ENCODE measurements at places on chromosomes 6 and 20. TPM values are rescaled to one million over a fixed set of nuclear protein-coding genes. Genes with fewer than 3 reads are reported as not detected.

GRCh38 chr6:106184629-106185028, 98.5 kb downstream of the PRDM1 start:
- no peaks in the 10 kb centered on the region for H3K27me3 ChIP-seq
- H3K4me1 ChIP-seq, result peaks cover 38% of the 10 kb centered on the region
- no peak overlapping the region for H3K4me3 ChIP-seq
- no peak for DNase-seq
- no peak overlapping the region for H3K27ac ChIP-seq

GRCh38 chr20:48190757-48191156, 405.5 kb upstream of the SULF2 start:
- no peaks in the 10 kb centered on the region for H3K4me1 ChIP-seq
- H3K4me3 ChIP-seq, result no peak overlapping the region
- no peak overlapping the region for H3K27ac ChIP-seq
- H3K36me3 ChIP-seq, result no peaks in the 10 kb centered on the region
- no peak for DNase-seq
- H3K27me3 ChIP-seq, result no peaks in the 10 kb centered on the region

GRCh38 chr20:62772103-62772611, 24.1 kb upstream of the MRGBP start:
- no peaks in the 10 kb centered on the region for H3K36me3 ChIP-seq
- no peak overlapping the region for H3K4me3 ChIP-seq
- peaks cover 42% of the 10 kb centered on the region for H3K4me1 ChIP-seq
- no peaks in the 10 kb centered on the region for H3K27me3 ChIP-seq
- no peak for DNase-seq
- H3K27ac ChIP-seq, result no peak overlapping the region

GRCh38 chr20:49583669-49584417, 15.9 kb upstream of the PTGIS start:
- H3K4me3 ChIP-seq, result no peak overlapping the region

DNA sequence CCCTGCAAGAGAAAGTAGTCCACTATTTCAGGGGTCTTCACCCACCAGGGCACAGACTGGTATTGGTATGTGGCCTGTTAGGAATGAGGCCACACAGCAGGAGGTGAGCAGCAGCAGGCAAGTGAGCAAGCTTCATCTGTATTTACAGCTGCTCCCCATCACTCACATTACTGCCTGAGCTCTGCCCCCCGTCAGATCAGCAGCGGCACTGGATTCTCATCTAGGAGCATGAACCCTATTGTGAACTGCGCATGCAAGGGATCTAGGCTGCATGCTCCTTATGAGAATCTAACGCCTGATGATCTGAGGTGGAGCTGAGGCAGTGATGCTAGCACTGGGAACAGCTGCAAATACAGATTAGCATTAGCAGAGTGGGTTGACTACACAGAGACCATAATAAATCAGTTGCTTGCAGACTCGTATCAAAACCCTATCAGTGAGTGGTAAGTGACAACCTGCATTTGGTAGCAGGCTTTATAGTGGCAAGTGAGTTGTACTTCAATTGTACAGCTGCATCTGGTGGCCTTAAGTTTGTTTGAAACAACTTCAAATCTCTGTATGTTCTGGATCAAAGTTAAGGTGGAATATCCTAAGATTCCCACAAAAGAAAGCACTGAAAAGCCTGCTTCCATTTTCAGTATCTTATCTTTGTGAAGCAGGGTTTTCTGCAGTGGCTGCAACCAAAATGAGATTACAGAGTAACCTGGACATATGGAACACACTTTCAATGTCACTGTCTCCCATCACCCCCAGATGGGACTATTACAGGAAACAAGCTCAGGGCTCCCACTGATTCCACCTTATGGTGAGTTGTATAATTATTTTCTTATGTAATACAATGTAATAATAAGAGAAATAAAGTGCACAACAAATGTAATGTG, 12.8 kb downstream of the C6orf141 start:
- H3K36me3 ChIP-seq, result no peaks in the 10 kb centered on the region
- H3K4me3 ChIP-seq, result no peak overlapping the region
- DNase-seq, result no peak

- no peaks in the 10 kb centered on the region for H3K27me3 ChIP-seq
- H3K4me3 ChIP-seq, result no peak overlapping the region
- DNase-seq, result peak; percentile 30
- no peak overlapping the region for H3K27ac ChIP-seq
- H3K36me3 ChIP-seq, result peaks cover 5% of the 10 kb centered on the region
These were observed 14.0 kb downstream of the RBL1 start for GRCh38 chr20:37081717-37082289.

- no peaks in the 10 kb centered on the region for H3K36me3 ChIP-seq
- H3K4me3 ChIP-seq, result no peak overlapping the region
- peaks cover 6% of the 10 kb centered on the region for H3K27me3 ChIP-seq
- no peak overlapping the region for H3K27ac ChIP-seq
These were observed 34.3 kb downstream of the KCNB1 start for GRCh38 chr20:49447946-49448809.

- no peaks in the 10 kb centered on the region for H3K36me3 ChIP-seq
- H3K27ac ChIP-seq, result no peak overlapping the region
- peaks cover 11% of the 10 kb centered on the region for H3K4me1 ChIP-seq
- no peak for DNase-seq
These were observed 7.8 kb downstream of the PLCB1 start for GRCh38 chr20:8139899-8140298.

- H3K4me1 ChIP-seq, result no peaks in the 10 kb centered on the region
- DNase-seq, result no peak
- no peaks in the 10 kb centered on the region for H3K27me3 ChIP-seq
- no peaks in the 10 kb centered on the region for H3K36me3 ChIP-seq
These were observed 17.3 kb downstream of the TULP4 start for GRCh38 chr6:158329531-158329930.

GRCh38 chr6:136685540-136686108, 106.7 kb downstream of the MAP3K5 start:
- no peak for DNase-seq
- no peak overlapping the region for H3K27ac ChIP-seq
- no peaks in the 10 kb centered on the region for H3K27me3 ChIP-seq
- H3K4me1 ChIP-seq, result no peaks in the 10 kb centered on the region
- no peaks in the 10 kb centered on the region for H3K36me3 ChIP-seq
- no peak overlapping the region for H3K4me3 ChIP-seq

- no peaks in the 10 kb centered on the region for H3K27me3 ChIP-seq
- no peak overlapping the region for H3K27ac ChIP-seq
- DNase-seq, result no peak
- H3K4me1 ChIP-seq, result peaks cover 45% of the 10 kb centered on the region
- no peak overlapping the region for H3K4me3 ChIP-seq
These were observed 48.4 kb upstream of the THEMIS start for GRCh38 chr6:127949251-127949650.

- no peaks in the 10 kb centered on the region for H3K36me3 ChIP-seq
- no peaks in the 10 kb centered on the region for H3K27me3 ChIP-seq
These were observed 35.6 kb upstream of the TRAM2 start for GRCh38 chr6:52612336-52613054.

GRCh38 chr6:56407883-56408410, 160.6 kb upstream of the COL21A1 start:
- H3K36me3 ChIP-seq, result no peaks in the 10 kb centered on the region
- no peaks in the 10 kb centered on the region for H3K27me3 ChIP-seq
- H3K4me1 ChIP-seq, result no peaks in the 10 kb centered on the region
- no peak for DNase-seq
- no peak overlapping the region for H3K4me3 ChIP-seq

DNA sequence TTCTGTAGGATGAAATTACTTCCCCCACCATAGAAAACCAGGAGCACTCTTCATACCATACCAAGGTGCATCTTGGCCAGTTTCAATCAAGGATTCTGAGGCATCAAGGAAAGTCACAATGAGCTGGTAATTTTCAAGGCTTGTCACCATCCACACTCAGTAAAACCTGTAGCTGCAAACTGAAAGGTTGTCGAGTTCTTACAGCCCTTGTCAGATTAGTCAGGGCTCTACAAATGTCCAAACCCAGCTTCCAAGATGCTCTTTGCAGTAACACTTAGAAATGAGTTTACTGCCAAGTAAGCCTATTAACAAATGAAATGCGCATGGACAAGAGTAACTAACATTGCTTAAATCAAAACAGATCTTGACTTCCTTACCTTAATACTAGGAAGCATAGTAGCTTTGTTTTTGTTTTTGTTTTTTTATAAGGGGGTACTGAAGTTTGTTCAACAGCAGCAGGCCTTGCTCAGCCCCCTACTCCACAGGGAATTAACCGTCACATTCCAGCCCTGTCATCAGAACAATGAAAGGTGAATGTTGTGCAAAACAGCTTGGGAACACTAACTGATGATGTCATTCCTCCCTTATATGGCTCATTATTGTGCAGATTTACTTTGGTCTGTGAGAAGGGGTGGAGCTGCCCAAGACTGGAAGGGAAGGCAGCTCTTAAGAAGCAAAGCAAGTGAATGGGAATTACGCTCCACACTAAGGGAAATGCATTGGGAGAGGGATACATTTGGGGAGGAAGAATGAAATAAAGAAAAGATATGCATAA, 49.9 kb upstream of the TMEM30A start:
- no peak for DNase-seq
- no peak overlapping the region for H3K27ac ChIP-seq
- no peaks in the 10 kb centered on the region for H3K36me3 ChIP-seq
- no peak overlapping the region for H3K4me3 ChIP-seq
- H3K27me3 ChIP-seq, result no peaks in the 10 kb centered on the region

- no peaks in the 10 kb centered on the region for H3K36me3 ChIP-seq
- no peaks in the 10 kb centered on the region for H3K27me3 ChIP-seq
- peak overlapping the region; percentile 29 for H3K27ac ChIP-seq
These were observed 78.3 kb upstream of the CHD6 start for GRCh38 chr20:41696428-41696827.

DNA sequence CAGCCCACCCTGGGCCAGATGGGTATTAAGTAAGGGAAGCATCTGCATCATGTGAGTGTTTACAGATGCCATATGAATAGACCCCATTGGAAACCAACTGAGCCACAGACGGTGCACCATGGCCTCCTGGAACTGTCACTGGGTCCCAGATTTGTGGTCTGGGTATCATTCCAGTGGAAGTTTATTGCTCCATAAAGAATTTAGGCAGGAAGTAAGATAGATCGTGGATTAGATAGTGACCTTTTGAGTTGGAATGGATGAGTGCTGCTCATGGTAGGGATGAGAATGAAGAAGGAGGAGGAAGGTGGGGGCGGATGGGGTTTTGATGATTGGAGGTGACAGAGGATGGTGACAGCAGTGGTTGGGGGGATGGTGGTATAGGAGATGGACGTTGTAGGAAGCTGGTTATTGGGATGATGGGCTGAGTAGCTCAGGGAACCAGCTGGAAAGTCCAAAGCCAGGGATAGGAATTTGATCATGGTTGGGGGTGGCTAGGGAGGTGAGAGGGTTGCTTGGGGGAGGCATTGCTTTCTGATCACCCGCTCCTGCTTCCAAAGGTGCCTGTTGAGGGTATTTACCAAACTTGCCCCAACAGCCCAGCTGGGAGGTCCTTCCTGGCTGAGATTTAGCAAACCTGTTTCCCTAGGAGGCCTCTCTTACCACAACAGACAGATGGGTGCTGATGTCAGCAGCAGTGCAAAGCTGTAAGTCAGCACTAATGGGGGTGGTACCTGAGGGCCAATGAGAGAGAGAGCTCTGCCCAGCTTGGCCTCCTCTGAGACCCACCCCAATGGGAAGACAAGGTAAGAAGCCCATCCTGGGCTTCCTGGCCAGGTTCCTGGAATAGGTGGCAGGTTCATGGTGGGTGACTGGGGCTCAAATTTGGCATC, 78.0 kb downstream of the VEGFA start:
- no peaks in the 10 kb centered on the region for H3K27me3 ChIP-seq
- no peaks in the 10 kb centered on the region for H3K4me1 ChIP-seq
- no peaks in the 10 kb centered on the region for H3K36me3 ChIP-seq
- no peak overlapping the region for H3K27ac ChIP-seq

DNA sequence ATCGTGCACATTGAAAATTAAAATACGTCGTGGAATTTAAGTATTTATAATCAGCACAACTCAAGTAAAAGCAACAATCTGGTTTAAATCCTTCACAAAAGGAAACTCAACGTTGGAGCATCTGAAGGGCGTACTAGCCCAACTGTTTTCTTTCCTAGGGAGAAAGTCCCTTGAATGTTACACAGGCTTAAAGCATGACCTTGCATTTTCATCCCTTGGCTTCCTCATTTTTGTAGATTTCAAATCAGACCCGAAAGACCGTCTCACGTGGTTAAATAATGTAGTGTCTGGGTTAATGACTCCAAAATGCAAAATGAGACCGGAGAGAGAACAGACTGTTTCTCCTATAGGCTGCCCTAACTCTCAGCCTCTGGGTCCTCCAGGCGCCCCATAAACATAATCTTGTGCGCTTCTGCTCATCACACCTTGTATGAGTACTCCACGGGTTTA, 249.2 kb upstream of the RREB1 start:
- no peaks in the 10 kb centered on the region for H3K27me3 ChIP-seq
- H3K27ac ChIP-seq, result no peak overlapping the region
- no peak overlapping the region for H3K4me3 ChIP-seq
- H3K36me3 ChIP-seq, result no peaks in the 10 kb centered on the region
- peaks cover 5% of the 10 kb centered on the region for H3K4me1 ChIP-seq
- DNase-seq, result no peak

DNA sequence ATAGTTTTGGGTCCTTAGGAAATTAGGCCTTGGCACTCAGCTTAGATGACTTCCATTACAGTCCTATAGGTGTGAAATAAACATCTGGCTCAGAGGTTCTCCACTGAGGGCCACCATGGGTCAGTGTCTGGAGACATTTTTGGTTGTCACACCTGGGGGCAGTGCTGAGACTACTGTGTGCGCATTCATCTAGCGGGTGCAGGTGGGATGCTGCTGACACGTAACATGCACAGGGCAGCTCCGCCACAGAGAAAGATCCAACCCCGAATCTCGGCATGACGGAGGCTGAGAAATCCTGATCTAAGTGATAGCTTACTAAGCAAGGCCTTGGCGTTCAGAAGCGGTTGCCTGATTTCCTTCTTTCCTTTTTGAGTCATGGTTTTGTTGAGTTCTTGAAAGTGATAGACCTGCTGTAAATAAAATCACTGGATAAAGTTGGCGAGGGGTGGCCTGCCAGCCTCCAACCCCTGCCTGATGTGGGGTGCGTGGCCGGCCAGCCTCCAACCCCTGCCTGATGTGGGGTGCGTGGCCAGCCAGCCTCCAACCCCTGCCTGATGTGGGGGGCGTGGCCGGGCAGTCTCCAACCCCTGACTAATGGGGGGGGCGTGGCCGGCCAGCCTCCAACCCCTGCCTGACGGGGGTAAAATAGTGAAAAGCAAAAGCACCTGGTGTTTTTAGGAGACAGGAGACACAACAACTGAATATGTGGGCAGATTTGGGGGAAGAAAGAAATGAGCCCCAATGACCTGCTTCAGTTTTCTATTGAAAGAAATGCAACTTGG, 158.1 kb downstream of the CDH26 start:
- H3K36me3 ChIP-seq, result no peaks in the 10 kb centered on the region
- H3K4me3 ChIP-seq, result no peak overlapping the region
- H3K4me1 ChIP-seq, result no peaks in the 10 kb centered on the region
- H3K27me3 ChIP-seq, result no peaks in the 10 kb centered on the region
- no peak overlapping the region for H3K27ac ChIP-seq

DNA sequence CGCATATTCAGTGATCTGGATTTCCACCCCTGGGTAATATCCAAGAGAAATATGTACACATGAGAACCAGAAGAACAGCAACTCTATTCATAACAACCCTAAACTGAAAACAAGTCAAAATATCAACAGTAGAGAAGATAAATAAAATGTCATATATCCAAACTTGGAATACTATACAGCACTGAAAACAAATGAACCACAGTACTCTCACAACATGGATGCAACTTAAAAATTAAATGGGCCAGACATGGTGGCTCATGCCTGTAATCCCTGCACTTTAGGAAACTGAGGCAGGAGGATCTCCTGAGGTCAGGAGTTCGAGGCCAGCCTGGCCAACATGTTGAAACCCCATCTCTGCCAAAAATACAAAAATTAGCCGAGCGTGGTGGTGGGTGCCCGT, 16.5 kb upstream of the ATXN1 start:
- H3K4me3 ChIP-seq, result no peak overlapping the region
- H3K27ac ChIP-seq, result no peak overlapping the region
- no peaks in the 10 kb centered on the region for H3K27me3 ChIP-seq

The ZSCAN23 gene
- 1.3 TPM for total RNA-seq

The FOXC1 gene
- not detected for total RNA-seq

The KCNK15 gene
- 0.15 TPM for total RNA-seq
